ENCODE measurements at places on chromosomes 5 and 9. TPM values are rescaled to one million over a fixed set of nuclear protein-coding genes. Genes with fewer than 3 reads are reported as not detected.

CYFIP2 gene
- total RNA-seq = 21.5 TPM

GARIN3 gene
- total RNA-seq = not detected

QRFP gene
- total RNA-seq = not detected

EIF4E1B gene
- total RNA-seq = not detected

NUTM2F gene
- not detected for total RNA-seq
